Lower lobe of right lung (tissue), 2 donors: ENCODE measurements at places on chromosomes 2 and 18.

- no peak for DNase-seq
Measured at GRCh38 chr2:86764661-86765309, 25.9 kb downstream of the CD8A start.

DNA sequence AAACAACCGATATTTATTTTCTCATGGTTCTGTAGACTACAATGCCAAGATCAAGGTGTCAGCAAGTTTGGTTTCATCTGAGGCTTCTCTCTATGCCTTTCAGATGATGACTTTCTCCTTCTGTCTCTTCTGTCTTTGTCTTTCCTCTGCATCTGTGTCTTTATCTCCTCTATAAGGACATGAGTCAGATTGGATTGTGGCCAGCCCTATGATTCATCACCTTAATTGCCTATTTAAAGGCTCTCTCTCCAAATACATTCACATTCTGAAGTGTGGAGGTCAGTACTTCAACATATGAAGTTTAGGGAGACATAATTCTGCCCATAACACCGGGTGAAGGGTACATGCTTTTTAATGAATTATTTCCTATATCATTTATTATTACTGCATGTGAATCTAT lies 71.2 kb upstream of the CNTNAP5 start:
- DNase-seq, result no peak

DNA sequence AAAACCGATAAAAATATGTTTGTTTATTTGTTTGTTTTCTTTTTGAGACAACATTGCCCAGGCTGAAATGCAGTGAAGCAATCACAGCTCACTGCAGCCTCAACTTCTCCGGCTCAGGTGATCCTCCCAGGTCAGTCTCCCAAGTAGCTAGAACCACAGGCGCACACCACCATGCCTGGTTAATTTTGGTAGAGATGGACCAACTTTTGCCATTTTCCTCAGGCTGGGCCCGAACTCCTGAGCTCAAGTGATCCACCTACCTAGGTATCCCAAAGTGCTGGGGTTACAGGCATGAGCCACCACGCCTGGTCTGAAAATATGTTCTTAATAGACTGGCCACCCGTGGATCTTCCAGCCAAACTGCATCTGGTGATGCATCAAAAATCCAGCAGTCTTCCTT lies 1482.7 kb upstream of the NXPH2 start:
- peak; percentile 22 for DNase-seq

- DNase-seq, result peak; percentile 93
Measured at GRCh38 chr2:203535078-203535783, at the start of gene RAPH1. Gene RAPH1, minus strand, starts transcription at chr2:203535301. Its CDS starts 39,948 bp downstream, at chr2:203495353.

GRCh38 chr2:199261239-199261638 lies 196.5 kb downstream of the SATB2 start:
- DNase-seq, result no peak

- DNase-seq, result no peak
Measured at GRCh38 chr18:57890266-57890665, 87.2 kb upstream of the ATP8B1 start.

DNA sequence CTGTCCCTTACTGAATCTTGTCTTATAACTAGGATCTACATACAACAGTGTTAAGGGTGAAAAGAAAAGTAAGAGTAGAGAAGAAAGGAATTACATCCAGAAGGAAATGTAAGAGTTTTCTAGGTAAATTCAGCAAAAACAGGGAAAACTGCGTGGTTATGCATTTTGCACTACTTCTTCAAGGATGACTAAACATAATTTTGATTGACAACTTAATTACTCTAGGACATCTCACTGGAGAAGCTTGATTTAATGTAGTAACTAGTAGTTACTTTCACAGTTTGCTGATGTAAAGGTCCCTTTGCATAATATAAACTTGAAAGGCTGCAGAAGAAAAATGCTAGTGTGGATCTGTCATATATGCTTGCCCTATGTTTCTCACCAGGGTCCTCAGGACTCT lies 213.4 kb upstream of the CYP26B1 start:
- no peak for DNase-seq

DNA sequence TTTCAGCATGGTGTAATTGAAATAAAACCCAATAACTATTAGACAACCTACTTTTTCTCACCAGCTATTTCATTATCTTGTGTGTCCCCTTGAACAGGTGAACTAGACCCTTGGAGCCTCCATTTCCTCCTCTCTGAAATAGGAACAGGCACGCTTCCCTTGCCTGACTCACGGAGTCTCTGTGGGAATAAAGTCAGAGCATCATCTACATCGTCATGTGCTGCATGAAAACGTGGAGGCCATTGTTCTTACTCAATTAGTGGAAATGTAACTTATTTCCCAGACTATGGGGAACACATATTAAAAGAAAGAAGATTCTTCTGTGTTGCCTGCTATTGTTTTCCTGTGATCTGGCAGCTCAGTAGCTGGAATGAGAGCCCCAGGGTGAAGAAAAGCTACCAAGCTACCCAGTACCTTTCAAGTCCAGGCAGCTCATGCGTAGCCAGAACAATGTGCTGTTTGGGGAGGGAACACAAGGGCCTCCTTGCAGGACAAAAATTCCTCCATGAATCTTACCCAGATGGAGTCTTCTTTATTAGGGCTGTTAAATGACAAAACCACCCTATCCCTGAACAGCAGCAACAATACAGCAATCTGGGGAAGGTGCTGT lies 59.8 kb downstream of the SOX11 start:
- DNase-seq, result no peak

DNA sequence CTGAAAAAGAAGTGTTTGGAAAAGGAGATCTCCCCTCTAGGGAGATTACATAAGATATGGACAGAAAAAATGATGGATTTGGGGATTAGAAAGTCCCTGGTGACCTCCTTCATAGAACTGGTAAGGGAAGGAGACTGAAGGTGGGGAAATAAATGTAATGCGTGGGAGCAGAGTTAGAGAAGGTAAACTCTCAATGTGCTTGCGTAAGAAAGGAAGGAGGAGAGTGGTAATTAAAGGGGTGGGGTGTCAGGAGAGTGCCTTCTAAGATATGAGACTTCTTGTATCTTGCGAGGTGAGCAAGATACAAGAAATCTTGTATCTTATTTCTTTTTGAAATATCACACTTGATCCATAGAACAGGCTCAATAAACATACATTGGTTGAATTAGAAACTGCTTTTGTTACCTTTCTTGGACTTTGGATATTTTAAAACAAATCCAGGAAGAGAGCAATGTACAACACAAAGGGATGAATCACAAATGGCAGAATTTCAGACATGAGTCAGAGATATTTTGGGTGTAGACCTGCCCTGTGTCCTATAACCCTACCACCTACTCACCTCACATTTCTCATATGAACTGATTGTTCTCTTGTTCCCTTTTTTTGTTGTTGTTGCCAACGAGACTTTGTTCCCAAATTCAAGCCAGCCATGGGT lies 342.4 kb downstream of the INSIG2 start:
- DNase-seq, result no peak

GRCh38 chr2:216702756-216703155 lies 7.4 kb upstream of the IGFBP5 start:
- no peak for DNase-seq

GRCh38 chr2:38097988-38098385 lies 22.0 kb upstream of the CYP1B1 start:
- DNase-seq, result no peak

DNA sequence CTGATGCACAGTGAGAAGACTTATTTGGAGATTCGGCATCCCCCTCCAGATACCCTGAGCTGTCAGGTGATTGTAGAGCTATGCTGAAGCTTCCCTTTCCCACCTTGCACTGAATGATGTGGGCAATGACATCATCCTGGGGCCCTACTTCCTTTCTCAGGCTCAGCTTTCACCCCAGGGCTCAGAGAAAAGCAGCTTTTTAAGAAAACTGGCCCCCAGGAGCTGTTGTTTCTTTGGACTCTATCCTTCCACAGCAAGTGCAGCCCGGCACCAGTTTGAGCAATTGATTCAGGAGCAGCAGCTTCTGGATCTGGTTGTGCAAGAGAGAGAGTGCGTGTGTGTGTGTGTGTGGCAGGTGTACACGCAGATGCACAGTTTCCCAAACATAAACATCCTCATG lies 251.3 kb downstream of the ANAPC1 start:
- DNase-seq, result no peak

- DNase-seq, result no peak
Measured at GRCh38 chr2:169661265-169661664, 32.9 kb downstream of the CFAP210 start.

DNA sequence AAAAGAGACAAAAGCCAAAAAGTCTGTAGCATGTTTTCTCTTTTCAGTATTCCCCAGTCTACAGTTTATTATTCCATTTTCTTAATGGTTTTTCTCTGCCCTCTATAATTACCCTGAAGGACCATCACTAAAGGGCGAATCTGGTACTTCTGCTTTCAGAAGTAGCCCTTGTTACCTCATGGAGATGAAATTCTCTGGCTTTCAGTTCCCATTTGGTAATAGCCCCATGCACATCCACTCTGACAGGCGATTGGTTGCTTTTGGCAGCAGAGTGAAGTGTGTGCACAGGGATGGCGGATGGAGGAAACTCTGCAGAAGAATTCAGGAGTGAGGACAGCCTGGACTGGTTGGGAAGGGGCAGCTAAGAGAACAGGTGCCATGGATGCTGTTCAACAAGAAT lies 66.3 kb upstream of the NABP1 start:
- DNase-seq, result peak; percentile 54

DNA sequence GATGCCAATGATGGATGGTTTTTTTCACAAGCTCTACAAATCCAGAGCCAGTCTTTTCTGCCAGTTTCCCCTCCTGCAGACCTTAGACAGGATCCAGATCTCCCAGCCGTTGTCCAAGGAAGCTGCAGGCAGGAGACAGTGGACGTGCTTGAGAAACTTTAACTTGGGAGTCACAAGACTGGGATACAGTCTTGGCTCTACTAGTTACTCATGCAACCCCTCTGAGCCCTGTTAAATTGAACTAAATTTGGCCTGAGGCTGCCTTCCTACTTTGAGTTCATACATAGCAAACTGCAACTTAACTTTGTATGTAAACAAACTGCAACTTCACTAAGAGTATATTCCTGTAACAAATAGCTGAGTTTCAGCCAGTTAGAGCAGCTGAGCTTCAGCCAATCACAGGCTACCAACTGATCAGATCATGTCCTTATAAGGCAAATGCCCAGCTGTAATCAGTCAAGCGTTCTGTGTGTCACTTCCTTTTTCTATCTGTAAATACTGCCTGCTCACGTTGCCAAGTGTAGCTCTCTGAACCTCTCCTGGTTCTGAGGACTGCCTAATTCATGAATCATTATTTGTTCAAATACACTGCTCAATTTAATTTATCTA lies 140.9 kb downstream of the CAPN13 start:
- no peak for DNase-seq

DNA sequence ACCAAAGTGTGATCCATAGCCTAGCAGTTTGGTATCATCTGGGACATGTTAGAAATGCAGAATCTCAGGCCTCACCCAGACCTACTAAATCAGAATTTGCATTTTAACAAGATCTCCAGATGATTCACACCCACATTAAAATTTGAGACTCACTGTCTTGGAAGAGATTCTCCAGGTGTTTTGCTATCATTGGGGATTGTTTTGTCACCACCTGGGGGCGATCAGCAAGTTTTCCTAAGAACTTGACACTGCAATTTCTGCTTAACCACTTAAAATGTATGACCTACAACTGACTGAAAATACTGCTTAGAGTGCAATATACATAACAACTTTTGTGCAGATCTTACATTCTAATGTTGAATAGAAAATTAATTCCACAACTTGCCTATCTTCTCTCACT lies 18.9 kb upstream of the ITGA4 start:
- no peak for DNase-seq

DNA sequence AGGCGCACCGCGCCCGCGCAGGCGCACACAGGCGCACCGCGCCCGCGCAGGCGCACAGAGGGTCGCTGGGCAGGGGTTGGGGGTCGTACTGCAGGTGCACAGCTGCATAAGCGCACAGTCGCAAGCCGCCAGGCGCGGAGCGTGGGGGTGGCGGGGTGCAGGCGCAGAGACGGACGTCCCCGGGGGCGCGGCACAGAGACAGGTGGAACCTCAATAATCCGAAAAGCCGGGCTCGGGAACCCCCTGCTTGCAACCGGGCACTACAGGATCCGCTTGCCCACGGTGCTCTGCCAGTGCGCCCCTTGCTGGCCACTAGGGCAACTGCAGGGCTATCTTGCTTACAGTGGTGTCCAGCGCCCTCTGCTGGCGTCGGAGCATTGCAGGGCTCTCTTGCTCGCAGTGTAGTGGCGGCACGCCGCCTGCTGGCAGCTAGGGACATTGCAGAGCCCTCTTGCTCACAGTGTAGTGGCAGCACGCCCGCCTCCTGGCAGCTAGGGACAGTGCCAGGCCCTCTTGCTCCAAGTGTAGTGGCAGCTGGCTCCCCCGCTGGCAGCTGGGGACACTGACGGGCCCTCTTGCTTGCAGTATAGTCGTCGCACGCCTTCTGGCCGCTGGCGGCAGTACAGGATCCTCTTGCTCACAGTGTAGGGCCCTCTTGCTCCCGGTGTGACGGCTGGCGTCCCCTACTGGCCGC lies 34.9 kb downstream of the FAM110C start:
- peak; percentile 83 for DNase-seq

- no peak for DNase-seq
Measured at GRCh38 chr2:74107071-74107470, 40.6 kb downstream of the BOLA3 start.

GRCh38 chr2:231394211-231395141 lies 1.0 kb upstream of the B3GNT7 start:
- DNase-seq, result no peak

DNA sequence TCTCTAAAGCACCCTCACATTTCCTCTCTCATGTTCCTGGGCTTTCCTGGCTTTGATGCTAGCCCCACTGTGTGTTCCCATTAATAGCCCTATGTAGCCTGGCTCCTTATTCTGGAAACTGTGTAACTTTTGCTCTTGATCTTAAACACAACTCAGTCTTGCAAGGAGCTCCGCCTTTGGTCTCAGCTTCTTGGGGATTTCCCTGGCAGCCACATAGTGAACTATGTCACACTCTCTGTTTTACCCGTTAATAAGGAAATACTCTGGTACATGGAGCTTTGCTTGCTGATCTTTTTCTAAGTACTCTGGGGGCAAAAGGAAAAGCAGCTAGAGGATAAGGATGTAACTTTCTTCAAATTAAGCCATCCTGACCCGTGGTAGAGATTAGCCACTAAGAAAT lies 259.3 kb downstream of the NEDD4L start:
- DNase-seq, result no peak

- no peak for DNase-seq
Measured at GRCh38 chr18:14936313-14936712, 188.3 kb downstream of the ANKRD30B start.

GRCh38 chr18:50099725-50100407 lies 95.1 kb downstream of the MYO5B start:
- no peak for DNase-seq

GRCh38 chr18:48926420-48926857 lies 24.3 kb downstream of the SMAD7 start:
- no peak for DNase-seq

GRCh38 chr2:130186391-130186790 lies 4.3 kb downstream of the MZT2B start:
- DNase-seq, result no peak

- DNase-seq, result no peak
Measured at GRCh38 chr2:10894264-10894935, 17.3 kb upstream of the KCNF1 start.
